Naive thymus-derived CD8-positive, alpha-beta T cell (primary cell): ENCODE measurements at places on chromosomes 6 and 20. TPM values are rescaled to one million over a fixed set of nuclear protein-coding genes. Genes with fewer than 3 reads are reported as not detected.

- H3K36me3 ChIP-seq = no peaks in the 10 kb centered on the region
- no peak overlapping the region for H3K27ac ChIP-seq
- H3K4me3 ChIP-seq = no peak overlapping the region
- no peaks in the 10 kb centered on the region for H3K27me3 ChIP-seq
- H3K4me1 ChIP-seq = no peaks in the 10 kb centered on the region
Measured at GRCh38 chr6:7894262-7895124, 16.1 kb downstream of the TXNDC5 start.

DNA sequence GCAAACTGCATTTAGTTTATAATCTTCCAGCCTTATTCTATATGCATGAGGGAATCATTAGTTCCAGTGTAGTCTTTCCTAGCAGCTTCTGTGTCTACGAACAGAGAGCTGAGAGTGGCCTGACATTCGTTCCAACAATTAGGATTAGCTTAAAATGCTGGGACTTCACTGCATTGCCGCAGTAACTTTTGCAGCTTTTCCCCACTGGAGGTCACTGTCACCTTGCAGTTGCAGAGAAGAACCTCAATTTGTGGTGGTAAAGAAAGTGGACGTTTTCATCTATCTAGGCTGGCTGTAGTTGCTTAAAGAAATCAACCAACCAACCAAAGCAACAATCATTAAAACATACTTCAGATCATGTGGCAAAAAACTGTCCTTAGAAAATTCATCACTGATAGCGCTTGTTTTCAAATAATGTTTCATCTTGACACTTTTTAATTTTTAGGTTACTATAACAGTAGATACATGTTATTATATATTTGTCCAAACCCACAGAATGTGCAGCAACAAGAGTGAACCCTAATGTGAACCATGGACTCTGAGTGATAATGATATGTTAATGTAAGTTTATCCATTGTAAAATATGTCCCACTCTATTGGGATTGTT, 12.2 kb downstream of the MYLK4 start:
- DNase-seq = peak; percentile 35
- no peaks in the 10 kb centered on the region for H3K36me3 ChIP-seq
- H3K4me1 ChIP-seq = no peaks in the 10 kb centered on the region
- H3K4me3 ChIP-seq = no peak overlapping the region
- H3K27me3 ChIP-seq = no peaks in the 10 kb centered on the region

GRCh38 chr6:169095153-169095552, 158.5 kb downstream of the THBS2 start:
- H3K4me3 ChIP-seq = no peak overlapping the region
- no peak for DNase-seq
- no peak overlapping the region for H3K27ac ChIP-seq
- no peaks in the 10 kb centered on the region for H3K4me1 ChIP-seq

ATP6V1G2 gene
- total RNA-seq = 7.9 TPM

VSX1 gene
- not detected for total RNA-seq

DNA sequence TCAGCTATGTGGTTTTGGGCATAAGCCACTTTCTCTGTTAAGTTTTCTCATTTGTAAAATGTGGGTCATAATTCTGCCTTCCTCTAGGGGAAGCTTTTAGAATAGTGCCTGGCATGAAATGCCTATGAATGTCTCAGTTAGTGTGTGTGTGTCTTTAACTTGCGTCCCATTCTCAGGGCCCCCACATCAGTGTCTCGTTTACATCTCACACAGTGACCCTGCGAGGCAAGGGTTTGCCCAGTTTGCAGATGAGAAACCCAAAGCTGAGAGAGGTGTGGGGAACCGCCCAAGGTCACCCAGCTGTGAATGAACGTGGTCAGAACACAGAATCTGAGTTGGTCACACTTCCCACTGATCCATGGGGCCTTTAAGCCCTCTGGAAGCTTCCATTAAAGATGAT, 14.1 kb downstream of the DYNLRB1 start:
- H3K27ac ChIP-seq = peak overlapping the region; percentile 63
- H3K4me3 ChIP-seq = no peak overlapping the region
- DNase-seq = no peak
- H3K27me3 ChIP-seq = no peaks in the 10 kb centered on the region
- peaks cover 11% of the 10 kb centered on the region for H3K4me1 ChIP-seq
- peaks cover 70% of the 10 kb centered on the region for H3K36me3 ChIP-seq

GRCh38 chr6:101777646-101778045, 384.1 kb downstream of the GRIK2 start:
- no peaks in the 10 kb centered on the region for H3K4me1 ChIP-seq
- H3K4me3 ChIP-seq = no peak overlapping the region
- H3K36me3 ChIP-seq = no peaks in the 10 kb centered on the region
- H3K27me3 ChIP-seq = no peaks in the 10 kb centered on the region
- DNase-seq = no peak

DNA sequence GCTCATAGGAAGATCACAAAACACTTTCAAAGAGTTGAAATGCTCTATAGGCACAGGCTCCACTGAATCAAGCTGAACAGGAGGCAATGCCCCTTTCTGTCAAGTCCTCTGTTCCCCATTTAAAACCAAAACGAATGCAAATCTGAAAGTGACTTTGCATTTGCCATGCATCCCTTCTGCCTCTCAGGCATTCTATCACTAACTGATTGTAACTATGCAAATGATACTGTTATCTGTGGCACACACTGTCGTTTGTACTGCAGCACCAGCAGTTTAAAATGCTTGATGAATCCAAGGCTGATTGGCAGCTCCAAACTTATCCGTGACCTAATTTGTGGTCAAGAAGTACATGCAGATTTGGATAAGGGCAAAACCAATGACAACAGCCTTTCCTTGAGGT, 1067.5 kb upstream of the MAP3K7 start:
- H3K4me1 ChIP-seq = no peaks in the 10 kb centered on the region
- DNase-seq = no peak
- no peak overlapping the region for H3K27ac ChIP-seq

CD40 gene
- 11.8 TPM for total RNA-seq

DNA sequence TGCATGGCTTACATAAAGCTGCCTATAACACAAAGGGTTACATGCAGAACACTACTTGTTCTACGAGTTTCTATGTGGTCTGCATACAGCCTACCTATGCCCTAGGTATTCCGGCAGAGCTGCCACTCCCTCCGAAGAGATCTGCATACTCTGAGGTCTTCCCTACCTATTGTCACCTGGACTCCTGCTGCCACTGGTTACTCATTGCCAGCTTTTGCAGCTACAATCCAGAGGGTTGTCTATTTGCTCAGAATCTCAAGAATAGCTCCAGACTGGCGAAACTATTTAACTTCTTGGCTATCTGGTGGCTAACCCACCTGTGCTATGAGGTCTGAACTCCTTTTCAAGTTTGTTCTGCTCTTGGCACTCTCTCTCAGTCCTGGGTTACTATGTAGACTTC, 323.3 kb downstream of the BMP2 start:
- H3K27me3 ChIP-seq = no peaks in the 10 kb centered on the region
- no peaks in the 10 kb centered on the region for H3K36me3 ChIP-seq
- DNase-seq = no peak

LAMA5 gene
- total RNA-seq = 4.0 TPM

MAD2L1BP gene
- 32.9 TPM for total RNA-seq

GRCh38 chr6:1251198-1252155, 60.4 kb upstream of the FOXQ1 start:
- H3K36me3 ChIP-seq = no peaks in the 10 kb centered on the region
- H3K4me1 ChIP-seq = no peaks in the 10 kb centered on the region
- no peak for DNase-seq
- H3K4me3 ChIP-seq = no peak overlapping the region
- no peak overlapping the region for H3K27ac ChIP-seq

- no peak overlapping the region for H3K4me3 ChIP-seq
- no peaks in the 10 kb centered on the region for H3K36me3 ChIP-seq
- no peaks in the 10 kb centered on the region for H3K27me3 ChIP-seq
- no peak overlapping the region for H3K27ac ChIP-seq
- peaks cover 10% of the 10 kb centered on the region for H3K4me1 ChIP-seq
- no peak for DNase-seq
Measured at GRCh38 chr20:2930538-2930937, 57.3 kb downstream of the PTPRA start.

- peaks cover 11% of the 10 kb centered on the region for H3K4me1 ChIP-seq
- H3K36me3 ChIP-seq = no peaks in the 10 kb centered on the region
- peaks cover 4% of the 10 kb centered on the region for H3K27me3 ChIP-seq
Measured at GRCh38 chr6:12656906-12657305, 59.7 kb upstream of the PHACTR1 start.

DNA sequence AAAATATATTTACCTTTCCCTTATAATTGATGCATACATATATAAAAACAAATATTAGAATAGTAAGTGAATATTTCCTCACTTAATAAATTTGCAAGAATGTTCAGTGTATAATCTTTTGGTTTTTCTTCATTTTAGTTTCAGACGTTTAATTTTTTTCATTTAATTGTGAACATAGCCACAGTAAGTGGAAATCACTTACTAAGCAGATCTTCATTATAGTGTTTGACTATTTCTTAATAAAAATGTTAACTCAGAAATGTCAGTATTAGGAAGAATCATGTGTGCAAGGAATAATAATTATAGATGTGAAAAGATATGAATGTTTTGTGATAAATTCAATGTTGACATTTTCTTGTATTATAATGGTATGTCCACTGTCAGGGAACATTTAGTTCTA, 27.4 kb downstream of the STXBP5 start:
- no peaks in the 10 kb centered on the region for H3K27me3 ChIP-seq
- H3K27ac ChIP-seq = no peak overlapping the region
- no peak for DNase-seq
- no peaks in the 10 kb centered on the region for H3K36me3 ChIP-seq

DNA sequence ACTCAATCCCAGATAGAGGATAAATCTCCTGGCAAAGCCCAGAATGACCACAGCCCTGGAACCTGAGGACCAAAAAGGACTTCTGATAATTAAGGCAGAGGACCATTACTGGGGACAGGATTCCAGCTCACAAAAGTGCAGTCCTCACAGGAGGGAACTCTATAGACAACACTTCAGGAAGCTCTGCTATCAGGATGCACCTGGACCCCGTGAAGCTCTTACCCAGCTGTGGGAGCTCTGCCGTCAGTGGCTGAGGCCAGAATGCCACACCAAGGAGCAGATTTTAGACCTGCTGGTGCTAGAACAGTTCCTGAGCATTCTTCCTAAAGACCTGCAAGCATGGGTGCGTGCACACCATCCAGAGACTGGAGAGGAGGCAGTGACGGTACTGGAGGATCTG, 992 bp downstream of the ZSCAN16 start:
- H3K27me3 ChIP-seq = no peaks in the 10 kb centered on the region
- DNase-seq = no peak
- H3K27ac ChIP-seq = peak overlapping the region; percentile 99

DNA sequence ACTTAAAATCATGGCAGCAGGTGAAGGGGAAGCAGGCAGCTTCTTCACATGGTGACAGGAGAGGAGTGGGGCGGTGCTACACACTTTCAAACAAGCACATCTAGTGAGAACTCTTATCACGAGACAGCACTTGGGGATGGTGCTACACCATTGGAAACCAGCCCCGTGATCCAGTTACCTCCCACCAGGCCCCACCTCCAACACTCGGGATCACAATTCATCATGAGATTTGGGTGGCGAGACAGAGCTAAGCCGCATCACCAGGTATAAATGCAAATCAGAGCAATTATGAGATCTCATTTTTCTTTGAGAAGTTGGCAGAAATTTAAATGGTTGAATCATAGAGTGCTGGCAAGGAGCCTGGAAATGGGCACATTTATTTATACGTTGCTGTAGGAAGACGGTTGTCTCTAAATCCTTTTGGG, 31.4 kb downstream of the IGF2R start:
- H3K4me3 ChIP-seq = no peak overlapping the region
- no peak for DNase-seq
- H3K4me1 ChIP-seq = peaks cover 67% of the 10 kb centered on the region
- H3K27me3 ChIP-seq = no peaks in the 10 kb centered on the region
- no peak overlapping the region for H3K27ac ChIP-seq

DNA sequence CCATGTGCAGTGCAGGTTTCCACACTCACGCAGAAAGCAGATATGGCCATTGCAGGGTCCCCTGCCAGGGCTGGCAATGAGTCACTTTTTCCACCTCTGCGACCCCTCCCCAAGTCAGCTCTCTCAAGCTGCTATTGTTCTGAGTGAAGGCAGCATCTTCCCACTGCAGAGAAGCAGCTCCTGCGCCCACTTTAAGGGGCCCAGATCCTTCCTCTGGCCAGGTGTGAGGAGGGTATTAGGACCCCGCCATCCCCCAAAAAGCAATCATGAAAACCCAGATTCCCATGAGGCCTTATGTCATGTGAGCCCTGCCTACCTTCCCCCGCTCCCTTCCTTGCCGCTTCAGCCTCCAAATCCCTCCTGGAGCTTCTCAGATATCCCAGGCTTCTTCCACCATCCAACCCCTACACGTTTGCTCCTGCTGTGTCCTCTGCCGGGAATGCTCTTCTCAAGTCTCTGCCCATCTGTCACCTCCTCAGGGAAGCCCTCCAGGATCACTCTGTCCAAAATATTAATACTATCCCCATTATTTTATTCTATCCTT, 220.3 kb downstream of the NFATC2 start:
- DNase-seq = no peak
- H3K27me3 ChIP-seq = peaks cover 4% of the 10 kb centered on the region
- no peak overlapping the region for H3K4me3 ChIP-seq
- H3K4me1 ChIP-seq = no peaks in the 10 kb centered on the region
- no peaks in the 10 kb centered on the region for H3K36me3 ChIP-seq
- no peak overlapping the region for H3K27ac ChIP-seq
